ENCODE measurements at places on chromosomes 3 and 15. TPM values are rescaled to one million over a fixed set of nuclear protein-coding genes. Genes with fewer than 3 reads are reported as not detected.
A peak's percentile ranks its signal among the peaks of the same experiment; 100 is the strongest.

The AADACL2 gene
- total RNA-seq: not detected

The PRR23B gene
- not detected for total RNA-seq

The PRSS50 gene
- total RNA-seq: not detected

The MEGF11 gene
- total RNA-seq: not detected

The CA12 gene
- 32.3 TPM for total RNA-seq

The EPHB1 gene
- total RNA-seq: 0.17 TPM

DNA sequence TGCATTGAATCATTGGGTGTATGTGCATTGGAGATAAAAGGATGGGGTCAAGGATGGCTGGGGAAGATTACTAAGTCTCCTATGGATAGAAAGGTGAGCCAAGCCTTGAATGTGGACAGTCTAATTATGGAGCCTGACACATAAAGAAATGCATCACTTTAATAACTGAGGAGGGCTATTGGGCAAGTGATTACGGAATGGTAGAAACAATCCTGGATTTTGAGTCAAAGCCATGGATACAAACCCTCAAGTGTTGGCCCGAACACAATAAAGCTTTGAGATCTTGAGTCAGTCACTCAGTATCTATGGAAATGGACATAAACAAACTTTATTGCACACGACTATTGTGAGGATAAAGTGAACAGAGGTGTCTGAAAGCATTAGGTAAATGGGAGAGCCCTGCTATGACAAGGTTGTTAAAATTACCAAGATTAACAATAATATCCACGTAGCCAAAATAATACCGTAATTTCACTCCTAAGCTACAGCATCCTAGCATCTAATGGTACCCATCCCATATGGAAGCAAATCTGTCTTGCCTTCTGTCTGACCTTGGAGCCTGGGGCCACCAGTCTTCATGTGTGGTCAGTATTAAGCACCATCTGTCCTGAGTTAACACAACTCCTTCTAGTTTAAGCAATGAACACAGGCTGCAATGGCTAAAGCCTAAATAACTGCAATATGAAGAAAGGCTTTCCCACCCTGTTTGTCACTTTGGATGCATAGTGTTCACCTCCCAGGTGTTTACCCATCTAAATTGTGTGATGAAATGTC, 136.9 kb upstream of the PRICKLE2 start:
- no peak for DNase-seq

GRCh38 chr15:78682004-78682651, 41.1 kb upstream of the CHRNB4 start:
- DNase-seq: no peak

DNA sequence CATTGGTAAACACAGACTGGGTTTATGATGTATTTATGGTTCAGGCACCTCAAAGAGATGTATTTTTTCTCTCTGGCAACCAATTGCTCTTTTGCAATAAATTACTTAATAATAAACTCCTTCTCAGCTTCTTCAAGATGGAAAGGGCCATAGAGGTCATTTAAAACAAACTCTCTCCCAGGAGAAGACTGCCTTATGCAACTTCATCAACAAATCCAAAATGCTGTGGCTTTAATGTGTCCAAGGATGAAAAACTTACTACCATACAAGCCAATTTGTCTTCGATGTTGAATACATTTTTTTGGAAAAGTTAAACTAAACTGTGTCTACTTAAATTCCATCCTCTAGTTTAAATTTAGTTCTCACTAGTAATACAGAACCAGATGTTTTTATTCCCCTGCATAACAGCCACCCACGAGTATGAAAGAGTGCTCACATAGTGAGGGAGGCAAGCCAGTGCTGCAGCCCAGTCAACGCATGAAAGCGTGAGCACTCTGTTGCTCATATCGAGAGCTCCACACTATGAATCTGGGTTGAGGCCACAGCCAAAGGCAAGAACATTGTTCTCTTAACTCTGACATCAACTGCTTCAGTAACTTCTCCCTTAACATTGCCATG, 761.3 kb upstream of the GRM7 start:
- no peak for DNase-seq

DNA sequence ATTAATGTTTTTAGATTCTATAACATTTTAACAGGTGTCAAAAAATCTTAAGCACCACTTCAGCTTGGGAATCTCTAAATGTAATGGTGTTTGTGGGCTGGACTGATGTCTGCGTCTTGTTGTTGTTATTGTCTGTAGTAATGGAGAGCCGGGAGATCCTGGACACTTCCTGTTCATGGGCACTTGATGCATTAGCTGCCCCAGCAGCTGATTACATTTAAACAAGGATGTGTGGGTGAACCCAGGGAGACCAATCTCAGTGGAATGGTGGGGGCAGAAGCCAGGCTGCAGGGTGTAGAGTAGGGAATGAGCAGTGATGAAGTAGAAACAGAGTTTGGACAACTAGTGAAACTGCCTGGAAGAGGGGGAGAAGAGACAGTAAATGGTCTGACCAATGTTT, 7.8 kb downstream of the CCR5AS start:
- DNase-seq: no peak

DNA sequence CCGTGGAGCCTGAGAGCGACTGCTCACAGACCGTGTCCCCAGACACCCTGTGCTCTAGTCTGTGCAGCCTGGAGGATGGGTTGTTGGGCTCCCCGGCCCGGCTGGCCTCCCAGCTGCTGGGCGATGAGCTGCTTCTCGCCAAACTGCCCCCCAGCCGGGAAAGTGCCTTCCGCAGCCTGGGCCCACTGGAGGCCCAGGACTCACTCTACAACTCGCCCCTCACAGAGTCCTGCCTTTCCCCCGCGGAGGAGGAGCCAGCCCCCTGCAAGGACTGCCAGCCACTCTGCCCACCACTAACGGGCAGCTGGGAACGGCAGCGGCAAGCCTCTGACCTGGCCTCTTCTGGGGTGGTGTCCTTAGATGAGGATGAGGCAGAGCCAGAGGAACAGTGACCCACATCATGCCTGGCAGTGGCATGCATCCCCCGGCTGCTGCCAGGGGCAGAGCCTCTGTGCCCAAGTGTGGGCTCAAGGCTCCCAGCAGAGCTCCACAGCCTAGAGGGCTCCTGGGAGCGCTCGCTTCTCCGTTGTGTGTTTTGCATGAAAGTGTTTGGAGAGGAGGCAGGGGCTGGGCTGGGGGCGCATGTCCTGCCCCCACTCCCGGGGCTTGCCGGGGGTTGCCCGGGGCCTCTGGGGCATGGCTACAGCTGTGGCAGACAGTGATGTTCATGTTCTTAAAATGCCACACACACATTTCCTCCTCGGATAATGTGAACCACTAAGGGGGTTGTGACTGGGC, 7.3 kb downstream of the FAM131A start:
- no peak for DNase-seq

DNA sequence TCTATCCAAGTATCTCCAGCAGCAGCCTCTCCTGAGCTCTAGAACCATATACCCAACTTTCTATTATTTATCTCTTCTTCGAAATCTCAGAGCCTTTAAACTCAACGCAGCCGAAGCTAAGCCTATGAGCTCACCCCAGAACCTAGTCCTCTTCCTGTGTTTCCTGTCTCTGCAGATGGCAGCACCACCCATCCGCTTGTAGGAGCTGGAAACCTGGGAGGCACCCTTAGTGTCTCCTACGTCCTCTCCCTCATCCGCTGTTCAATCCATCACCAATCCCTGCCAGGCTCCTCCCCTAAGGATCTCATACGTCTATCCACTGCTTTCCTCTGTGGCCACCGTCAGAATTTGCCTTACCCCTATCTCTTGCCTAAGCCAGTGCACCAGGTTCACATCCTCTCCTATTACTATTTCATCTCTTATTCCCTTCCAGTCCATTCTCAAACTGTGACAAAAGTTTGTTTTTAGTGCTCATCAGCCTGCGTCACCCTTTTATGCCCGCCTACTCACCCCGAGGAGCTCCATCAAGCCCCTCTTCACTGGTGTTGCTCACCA, 9.6 kb downstream of the VGLL4 start:
- DNase-seq: no peak

- DNase-seq: no peak
These were observed 434.8 kb upstream of the THBS1 start for GRCh38 chr15:39145854-39146625.

DNA sequence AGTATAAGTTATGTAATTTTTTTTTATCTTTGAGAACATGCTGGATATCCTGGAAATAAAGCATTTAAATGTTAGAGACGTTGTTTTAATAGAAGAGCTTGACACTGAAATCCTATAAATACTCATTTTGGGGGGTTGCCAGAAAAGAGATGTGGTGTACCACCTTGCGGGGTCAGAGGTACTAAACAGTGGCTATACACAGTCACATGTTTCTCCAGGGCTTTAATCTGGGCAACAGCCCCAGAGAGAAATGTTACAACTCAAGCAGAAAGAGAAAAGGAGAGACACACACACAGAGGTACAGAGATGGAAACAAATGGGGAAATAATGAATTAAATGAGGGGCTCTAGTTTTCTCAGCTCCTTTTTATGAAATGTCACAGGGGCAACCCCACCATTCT, 113.8 kb downstream of the SENP2 start:
- no peak for DNase-seq

- DNase-seq: no peak
These were observed 1.4 kb downstream of the SLTM start for GRCh38 chr15:58931987-58932588.

DNA sequence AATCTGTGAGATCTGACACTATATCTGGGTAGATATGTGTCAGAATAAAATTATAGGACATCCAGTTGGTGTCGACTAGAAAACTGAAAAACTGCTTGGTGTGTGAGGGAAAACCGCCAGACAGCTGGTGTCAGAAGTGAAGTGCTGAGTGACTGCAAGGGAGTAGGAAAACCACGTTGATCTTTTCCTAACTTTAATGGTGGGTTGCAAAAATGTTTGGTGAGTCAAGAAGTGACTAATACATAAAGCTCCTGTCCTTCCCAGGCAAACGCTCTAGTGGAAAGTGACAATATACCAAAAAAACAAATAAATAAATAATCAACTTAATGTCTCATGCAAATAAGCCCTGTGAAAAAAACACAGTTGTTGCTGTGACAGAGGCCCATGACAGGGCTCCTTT, 7.3 kb upstream of the CD96 start:
- DNase-seq: peak; percentile 36

GRCh38 chr3:180306155-180306554, 269.4 kb upstream of the PEX5L start:
- no peak for DNase-seq

DNA sequence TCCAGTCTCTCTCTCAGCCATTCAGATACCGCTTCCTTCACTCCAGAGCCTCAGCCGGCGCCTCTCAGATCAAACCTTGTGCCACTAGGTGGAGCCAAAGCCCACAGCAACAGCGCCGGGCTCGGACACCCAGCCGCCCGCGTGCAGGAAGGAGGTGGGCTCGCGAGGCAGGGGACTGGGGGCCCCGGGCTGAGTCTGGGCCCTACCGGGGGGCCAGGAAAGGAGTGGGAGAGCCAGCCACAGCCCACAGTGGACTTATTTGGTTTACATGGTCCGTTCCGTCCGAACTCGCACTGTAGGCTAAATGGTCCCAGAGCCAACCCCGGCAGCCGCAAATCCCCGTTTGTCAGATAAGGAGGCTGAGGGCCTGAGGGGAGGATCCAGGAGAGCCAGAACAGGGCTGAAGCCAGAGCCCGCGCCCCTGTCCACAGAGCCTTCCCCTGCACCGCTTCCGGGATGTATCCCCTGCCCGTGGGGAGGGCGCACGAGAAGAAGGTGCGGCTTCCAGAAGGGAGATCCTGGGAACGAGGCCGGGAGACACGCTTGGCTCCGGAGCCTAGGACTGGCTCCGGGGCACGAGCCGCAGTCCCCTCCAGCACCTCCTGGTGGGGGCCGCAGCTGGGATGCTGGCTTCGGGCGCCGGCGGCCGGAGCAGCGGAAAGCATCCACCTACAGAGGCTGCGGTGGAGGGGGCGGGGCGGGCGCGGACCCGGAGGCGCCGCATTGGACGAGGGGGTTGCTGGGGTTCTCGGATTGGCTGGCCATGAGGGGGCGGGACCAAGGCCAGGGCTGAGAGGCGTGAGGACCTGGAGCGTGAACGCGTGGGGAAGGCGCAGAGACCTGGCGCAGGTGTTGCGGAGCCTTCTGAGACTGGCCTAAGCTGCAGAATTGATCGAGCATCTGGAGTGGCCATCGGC, 6.5 kb upstream of the CYP11A1 start:
- DNase-seq: no peak

DNA sequence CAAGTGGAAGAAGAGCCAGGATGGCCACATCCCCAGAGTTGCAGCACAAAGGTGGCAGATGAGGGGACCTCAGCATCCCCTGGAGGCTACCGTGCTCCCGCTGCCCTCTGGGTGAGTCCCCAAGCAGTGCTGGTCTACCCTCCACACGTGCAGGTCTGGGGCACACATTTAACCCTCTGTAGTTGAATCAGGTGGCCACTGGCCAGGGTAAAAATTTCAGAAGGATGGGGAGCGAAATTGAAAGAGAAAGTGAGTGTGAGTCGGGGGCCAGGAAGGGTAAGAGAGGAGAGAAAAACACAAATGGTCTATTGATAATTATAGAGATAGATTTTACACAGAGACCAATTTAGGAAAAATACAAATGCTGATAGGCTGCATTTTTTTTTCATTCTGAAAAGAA, 139.5 kb upstream of the EIF1B start:
- DNase-seq: no peak

GRCh38 chr3:150180334-150180733, 209.6 kb upstream of the PFN2 start:
- no peak for DNase-seq

- peak; percentile 96 for DNase-seq
These were observed 103.5 kb downstream of the CD47 start for GRCh38 chr3:107987036-107987939.

- no peak for DNase-seq
These were observed 575.1 kb downstream of the EPHA3 start for GRCh38 chr3:89682556-89682955.

DNA sequence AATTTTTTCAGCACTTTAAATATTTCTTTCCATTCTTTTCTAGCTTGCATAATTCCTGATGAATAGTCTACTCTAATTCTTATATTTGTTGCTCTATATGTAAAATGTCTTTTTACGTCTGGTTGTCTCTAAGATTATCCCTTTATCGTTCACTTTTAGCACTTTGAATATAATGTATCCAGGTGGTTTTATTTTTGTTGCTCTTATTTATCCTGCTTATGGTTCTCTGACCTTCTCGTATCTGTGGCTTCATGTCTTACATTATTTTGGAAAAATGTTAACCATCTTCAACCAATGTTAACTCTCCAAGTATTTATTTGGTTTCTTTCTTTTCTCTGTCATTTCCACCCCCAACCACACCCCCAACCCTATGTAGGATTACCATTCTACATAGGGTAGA, 30.0 kb upstream of the RFX7 start:
- DNase-seq: no peak

DNA sequence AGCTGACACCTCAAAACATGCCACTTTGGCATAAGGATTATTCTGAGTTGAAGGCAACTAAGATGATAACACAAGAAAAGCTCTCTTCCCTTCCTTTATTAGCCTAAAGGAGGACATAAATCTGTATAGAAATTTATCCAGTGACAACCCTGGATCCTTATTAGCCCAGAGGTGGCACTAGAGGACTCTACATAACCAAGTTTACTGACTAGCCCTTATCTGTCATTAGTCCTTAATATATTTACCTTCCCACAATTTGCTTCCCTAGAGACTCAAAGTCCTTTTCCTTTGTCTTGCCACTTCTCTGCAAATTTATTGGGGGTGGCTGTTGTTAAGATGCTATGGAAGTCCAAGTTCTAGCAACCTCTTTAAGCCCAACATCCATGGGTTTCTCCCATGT, 26.7 kb downstream of the CEP70 start:
- DNase-seq: no peak

- DNase-seq: no peak
These were observed 20.3 kb upstream of the DGKG start for GRCh38 chr3:186382217-186382885.
